RWPE2 (cell line): ENCODE measurements at places on chromosomes 7 and 10.

DNA sequence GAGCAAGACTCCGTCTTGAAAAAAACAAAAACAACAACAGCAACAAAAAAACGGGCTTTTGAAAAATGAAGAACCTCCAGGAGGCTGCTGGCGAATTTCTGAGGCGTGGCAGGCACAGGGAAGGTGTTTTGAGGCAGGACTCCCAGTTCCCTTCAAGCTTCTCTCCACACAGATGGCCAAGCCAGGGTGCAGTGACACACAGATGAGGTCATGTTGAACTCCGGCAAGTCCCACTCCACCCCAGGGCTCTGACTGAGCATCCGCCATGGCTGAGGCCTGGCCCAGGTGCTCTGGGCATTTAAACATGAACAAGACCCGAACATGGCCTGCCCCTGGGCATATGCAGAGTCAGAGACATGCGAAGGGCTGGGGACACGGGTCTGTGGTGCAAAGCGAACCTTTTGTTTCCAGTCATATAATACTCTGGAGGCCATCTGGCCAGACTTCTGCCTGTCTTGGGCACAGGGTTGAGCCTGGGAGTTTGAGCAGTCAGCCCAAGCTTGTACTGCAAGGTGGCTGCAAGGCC is 514.6 kb upstream of the FOXK1 start:
- DNase-seq, result no peak

- no peak for DNase-seq
These were observed 143.7 kb downstream of the ELMO1 start for GRCh38 chr7:37304921-37305320.

DNA sequence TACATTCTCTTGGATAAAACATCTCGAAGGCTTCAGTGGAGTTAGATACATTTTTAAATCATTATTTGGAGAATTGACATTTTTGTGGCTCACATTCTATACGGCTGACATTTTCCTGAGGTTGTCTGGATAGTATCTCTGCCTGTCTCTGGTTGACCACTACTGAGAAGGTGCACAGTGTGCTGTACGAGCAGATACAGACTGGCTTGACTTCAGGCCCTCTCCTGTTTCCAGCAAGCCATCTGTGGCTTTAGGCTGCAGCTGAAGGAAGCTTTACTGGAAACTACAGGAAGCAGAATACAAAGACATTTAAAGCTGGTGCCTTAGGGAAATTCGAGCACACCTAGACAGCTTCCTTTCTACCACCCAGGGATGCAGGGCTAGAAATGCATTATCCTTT is 39.3 kb upstream of the RSU1 start:
- no peak for DNase-seq

DNA sequence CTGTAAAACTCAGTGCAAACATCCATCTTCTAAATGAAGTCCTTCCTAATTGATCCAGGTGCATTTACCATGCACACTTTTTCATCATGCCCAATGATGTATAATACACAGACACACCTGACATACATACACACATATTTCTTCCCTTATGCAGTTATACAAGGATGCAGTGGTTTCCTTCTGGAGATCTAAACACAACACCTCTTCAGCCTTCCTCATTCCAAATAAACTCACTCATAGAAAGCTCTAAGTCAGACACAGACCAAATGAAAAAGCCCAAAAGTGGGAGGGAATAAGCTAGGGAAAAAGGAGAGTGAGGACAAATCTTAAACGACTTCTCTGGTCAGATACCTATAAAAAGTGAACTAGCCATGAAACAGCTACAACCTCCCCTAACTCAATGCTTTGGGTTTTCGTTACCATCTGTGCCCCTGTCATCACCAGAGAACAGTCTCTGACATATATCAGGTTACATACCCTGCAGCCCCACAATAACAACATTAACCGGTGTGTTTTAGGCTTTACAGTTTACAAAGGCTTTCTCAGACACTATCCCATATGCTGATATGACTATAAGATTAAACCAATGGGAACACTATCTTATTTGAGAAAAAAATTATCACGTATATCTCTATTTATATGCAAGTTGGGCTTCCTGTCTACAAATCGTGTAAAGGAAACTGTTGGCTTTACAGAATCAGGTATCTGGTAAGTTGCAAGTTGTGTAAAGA is 675.2 kb downstream of the PHTF2 start:
- no peak for DNase-seq

DNA sequence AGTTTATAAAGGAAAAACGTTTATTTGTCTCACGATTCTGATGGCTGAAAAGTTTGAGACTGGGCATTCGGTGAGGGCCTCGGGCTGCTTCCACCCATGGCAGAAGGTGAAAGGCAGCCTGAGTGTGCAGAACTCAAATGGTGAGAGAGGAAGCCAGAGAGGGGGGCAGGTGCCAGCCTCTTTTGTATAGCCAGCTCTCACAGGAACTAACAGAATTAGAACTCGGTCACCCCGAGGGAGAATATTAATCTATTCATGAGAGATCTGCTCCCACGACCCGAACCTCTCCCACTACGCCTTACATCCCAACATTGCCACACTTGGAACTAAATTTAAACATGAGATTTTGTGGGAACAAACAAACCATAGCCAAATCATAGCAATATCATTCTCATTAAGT is 112.6 kb downstream of the ZPBP start:
- no peak for DNase-seq

- no peak for DNase-seq
These were observed 17.3 kb downstream of the IL2RA start for GRCh38 chr10:6044751-6045313.

- DNase-seq, result no peak
These were observed 10.6 kb upstream of the TSPAN14 start for GRCh38 chr10:80443531-80443974.

DNA sequence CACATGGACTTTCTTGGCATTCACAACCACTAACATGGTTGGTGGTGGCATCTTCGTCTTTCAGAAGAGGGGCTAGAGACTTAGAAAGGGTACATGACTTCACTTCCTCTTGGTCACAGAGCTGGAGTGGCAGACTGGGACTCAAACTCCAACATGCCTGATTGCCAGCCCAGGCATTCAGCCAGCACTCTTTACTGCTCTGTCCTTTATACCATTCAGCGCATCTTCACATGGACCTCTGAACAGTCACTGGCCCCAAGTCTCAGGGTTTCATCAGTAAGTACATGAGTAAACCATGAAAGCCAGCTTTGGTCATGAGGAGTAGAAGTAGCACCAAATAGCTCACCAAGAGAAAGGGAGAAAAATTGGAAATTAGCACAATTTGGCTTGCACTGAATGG is 148.4 kb upstream of the KLF14 start:
- no peak for DNase-seq

- no peak for DNase-seq
These were observed 10.4 kb downstream of the VCL start for GRCh38 chr10:74008212-74008731.

- DNase-seq, result no peak
These were observed 239.7 kb upstream of the MYO3A start for GRCh38 chr10:25694206-25694933.

- DNase-seq, result no peak
These were observed 2.6 kb upstream of the ADO start for GRCh38 chr10:62801871-62802270.

GRCh38 chr7:44075296-44076075 is 6.8 kb downstream of the POLM start:
- DNase-seq, result no peak

GRCh38 chr10:51046654-51047053 is 27.6 kb upstream of the PRKG1 start:
- DNase-seq, result no peak

GRCh38 chr7:139902436-139903102 is 73.5 kb downstream of the TBXAS1 start:
- DNase-seq, result no peak

DNA sequence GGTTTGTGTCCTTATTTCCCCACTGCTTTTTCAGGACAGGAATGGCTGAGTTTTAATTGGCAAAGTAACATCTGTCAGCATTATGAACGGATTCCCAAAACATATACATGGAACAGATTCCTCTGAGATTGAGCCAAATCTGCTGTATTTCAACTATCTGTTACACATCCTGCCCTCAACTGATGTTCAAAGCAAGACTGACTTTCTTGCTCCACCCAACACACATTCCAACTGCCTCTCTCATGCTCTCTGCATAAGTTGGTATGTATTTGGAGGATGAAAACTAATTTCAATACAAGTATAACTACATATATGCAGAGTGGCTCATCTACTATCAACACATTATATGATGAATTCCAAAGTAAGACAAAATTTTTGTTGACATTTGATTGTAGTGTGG is 342.2 kb downstream of the GATA3 start:
- no peak for DNase-seq

GRCh38 chr7:140390466-140391190 is 7.7 kb downstream of the SLC37A3 start:
- DNase-seq, result no peak

DNA sequence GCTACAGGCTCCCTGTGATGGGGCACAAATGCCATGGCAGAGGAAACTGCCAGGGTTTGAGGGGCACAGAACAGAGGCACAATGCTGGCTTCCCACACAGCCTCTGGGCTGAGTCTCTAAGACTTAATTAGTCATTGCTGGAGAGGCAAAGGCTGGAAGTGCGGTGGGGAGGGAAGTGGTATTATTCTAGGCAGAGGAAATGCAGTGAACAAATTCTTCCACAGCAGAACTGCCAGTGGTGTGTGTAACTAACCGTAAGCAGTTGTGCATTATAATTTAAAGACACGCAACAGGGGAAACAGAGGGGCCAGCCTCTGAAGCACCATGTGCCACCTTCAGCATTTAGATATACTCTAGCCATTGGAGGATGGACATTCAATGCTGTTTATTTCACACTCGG is 12.8 kb downstream of the ICA1 start:
- DNase-seq, result no peak

- DNase-seq, result no peak
These were observed 95.0 kb upstream of the DDC start for GRCh38 chr7:50660040-50660829.

DNA sequence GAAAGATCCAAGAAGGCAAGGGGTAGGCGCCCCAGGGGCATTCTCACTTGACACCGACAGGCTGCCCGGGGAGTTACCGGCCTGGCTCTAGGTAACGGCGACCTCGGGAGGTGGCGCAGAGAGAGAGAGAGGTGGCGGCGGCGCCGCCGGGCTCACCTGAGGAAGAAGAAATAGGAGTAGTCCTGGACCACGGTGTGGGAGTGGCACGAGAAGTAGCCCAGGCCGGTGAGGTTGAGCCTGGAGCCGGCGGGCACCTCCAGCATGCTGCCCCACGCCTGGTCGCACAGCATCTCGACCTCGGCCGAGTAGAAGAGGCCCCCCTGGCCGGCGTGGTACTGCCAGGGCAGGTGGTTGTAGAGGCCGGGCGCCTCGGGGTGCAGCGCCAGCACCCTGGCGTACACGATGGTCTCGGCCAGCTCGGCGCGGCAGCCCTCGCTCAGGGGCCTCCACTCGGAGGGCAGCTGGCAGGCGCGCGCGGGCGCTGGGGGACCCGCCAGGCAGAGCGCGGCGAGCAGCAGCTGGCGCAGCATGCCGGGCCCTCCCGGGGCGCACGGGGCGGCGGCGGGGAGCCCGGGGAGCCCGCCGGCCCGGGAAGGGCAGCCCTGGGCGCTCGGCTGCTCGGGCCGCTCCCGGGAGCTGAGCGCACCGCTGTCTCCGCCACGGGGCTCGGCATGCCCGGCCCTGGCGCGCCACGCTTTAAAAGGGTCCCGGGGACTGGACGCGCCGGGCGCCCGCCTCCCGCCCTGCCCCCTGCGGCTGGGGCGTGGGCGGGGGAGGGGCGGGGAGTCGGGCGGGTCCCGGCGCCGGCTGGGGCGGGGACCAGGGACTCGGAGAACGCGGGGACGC is at the start of gene CCDC3:
CCDC3 (minus strand) TSS at position 673 of the 846 bp plus-strand sequence; CDS start at position 530, 143 bp downstream.
- DNase-seq, result no peak

DNA sequence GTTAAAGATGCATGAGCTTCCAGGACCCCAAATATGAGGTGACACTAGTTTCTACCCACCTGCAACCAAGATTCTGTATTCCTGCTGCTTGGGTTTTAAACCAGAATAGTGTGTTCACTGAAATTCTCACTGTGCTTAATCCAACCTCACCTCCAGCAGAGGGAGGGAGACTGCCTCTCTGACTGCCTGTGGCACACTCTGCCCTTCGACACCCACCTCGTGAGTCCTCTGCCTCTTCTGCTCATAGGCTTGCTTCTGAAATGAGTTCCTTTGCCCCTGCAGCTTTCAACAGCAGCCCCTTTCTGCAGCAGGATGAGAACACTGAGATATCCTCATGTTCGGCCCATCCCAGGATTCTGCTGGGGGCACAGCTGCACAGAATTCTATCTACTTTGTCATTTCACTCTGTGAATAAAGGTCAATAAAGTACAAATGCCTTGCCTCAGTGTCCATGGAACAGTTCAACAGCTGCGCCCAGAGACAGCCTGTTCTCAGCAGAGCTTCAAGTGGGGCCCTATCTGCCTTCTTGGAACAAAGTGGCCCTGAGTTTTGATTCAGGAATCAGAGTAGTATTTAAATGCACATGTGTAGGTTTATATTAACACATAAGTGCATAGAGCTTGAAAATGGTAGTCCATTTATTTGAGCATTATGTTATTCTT is 632.5 kb downstream of the TNS3 start:
- no peak for DNase-seq

GRCh38 chr7:157404845-157405481 is 68.2 kb downstream of the DNAJB6 start:
- peak; percentile 86 for DNase-seq

GRCh38 chr7:30869794-30870611 is 41.6 kb upstream of the AQP1 start:
- DNase-seq, result no peak

- no peak for DNase-seq
These were observed 24.7 kb upstream of the SLC18A3 start for GRCh38 chr10:49585387-49585786.

DNA sequence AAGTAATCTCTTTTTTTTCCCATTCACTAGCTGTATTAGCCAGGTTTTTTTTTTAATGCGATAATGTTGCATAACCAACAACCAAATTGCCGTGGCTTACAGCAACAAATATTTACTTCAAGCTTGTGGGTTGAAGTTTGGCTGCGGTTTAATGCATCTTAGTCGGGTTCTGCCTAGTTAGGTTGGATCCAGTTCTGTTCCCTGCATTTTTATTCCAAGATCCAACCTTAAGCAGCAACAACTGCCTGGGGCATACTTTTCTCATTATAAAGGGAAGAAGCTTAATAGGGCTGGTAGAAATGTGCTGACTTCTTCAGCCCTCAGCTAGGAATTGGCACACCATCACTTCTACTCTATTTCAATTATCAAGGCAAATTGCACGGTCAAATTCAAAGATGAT is 1115.5 kb upstream of the AUTS2 start:
- DNase-seq, result no peak

DNA sequence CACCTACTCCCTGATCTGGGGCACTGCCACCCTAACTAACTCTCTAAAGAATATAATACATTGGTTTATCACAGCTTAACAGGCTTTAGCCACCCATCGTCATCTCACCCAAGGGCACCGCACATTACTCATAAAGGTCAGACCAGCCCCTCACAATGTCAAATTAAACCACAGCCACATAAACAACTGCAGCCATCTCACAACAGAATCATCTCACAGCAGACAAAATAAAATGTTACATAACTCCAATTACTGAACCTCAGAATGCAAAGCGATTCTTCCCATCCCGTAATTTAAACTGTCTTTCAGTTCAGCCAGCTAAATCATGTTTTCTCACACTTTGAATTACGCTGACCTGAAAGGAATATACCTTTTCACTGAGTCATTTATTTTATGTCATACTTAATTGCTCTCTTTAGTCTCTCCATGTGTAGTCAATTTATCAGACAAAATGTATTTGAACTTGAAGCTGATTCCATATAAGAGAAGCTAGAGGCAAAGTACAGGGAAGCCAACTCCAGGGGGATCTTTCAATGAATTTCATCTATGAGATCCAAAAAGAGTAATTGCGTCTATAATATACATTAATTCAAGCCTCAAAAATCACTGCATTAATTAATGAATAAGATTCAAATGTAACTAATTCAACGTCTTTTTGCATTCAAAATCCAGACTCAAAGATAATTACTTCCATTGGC is 96.9 kb upstream of the NEBL start:
- DNase-seq, result no peak
